ENCODE measurements at places on chromosomes 7 and 10.

GRCh38 chr10:50540069-50540825, 83.5 kb downstream of the SGMS1 start:
- DNase-seq, result no peak

GRCh38 chr7:81846398-81846797, 76.6 kb upstream of the HGF start:
- DNase-seq, result no peak

GRCh38 chr7:75630549-75630948, 108.2 kb downstream of the HIP1 start:
- no peak for DNase-seq

GRCh38 chr10:36464291-36464690, 661.1 kb upstream of the ANKRD30A start:
- DNase-seq, result no peak

DNA sequence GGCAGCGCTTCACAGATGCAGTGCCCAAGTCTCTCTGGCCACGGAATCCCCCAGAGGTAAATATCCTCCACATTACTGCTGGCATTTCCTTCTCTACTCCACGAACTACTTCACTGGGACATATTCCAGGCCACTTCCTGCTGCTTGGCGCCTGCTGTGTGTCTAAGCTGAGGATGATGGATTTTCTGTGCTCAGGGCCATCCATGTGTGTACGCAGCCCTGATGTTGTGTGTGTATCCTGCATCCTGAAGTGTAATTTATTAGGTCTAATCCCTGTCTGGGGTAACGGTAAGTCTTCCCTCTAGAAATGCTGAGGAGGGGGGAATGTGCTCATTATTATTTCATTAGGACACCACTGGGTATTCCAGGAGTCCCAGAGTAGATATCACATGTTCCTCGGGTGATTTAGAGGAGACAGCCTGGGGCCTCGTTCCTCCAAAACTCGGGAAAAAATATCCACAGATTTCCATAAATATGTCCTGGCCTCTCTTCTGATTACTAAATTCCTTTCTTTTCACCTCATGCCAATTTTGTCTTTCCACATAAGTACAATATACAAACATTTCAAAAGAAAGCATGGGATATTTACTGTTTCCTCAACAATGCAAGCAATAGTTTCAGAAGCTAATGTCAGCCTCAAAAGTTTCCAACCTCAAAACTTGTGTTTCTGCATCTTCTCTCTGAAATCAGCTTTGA, 25.5 kb upstream of the HABP2 start:
- no peak for DNase-seq

- DNase-seq, result no peak
These were observed 80.8 kb downstream of the RBM20 start for GRCh38 chr10:110724937-110725336.

GRCh38 chr10:59838085-59838789, 68.1 kb downstream of the CCDC6 start:
- DNase-seq, result no peak

- no peak for DNase-seq
These were observed 33.2 kb downstream of the ABCC2 start for GRCh38 chr10:99815621-99816020.

DNA sequence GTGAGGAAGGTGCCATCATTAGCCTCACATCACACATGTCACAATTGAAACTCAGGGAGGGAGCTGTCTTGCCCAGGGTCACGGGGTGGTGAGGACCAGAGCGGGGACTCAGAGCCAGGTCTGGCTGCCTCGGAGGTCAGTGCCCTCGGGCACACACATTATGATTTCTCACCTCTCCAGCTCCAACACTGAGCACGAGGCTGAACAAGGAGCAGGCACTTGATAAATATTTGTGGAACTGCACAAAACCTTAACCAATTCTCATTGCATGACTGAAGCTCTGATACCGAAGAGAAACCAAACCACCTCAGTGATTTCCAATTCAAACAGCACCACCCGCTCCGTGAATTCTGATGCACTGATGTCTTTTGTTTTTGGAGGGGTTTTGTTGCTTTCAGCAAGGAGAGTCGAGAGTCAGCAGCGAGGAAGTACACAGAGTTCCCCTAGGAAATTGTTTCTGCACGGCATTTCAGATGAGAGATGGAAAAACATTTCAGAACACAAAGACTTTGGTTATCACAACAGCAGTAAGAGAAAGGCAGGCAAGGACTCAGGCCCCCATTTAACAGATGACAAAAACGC, 55.3 kb upstream of the ZMIZ1 start:
- no peak for DNase-seq

- no peak for DNase-seq
These were observed 15.9 kb upstream of the TMEM273 start for GRCh38 chr10:49204119-49204518.

GRCh38 chr10:104650072-104650471, 9.0 kb downstream of the SORCS3 start:
- DNase-seq, result no peak

DNA sequence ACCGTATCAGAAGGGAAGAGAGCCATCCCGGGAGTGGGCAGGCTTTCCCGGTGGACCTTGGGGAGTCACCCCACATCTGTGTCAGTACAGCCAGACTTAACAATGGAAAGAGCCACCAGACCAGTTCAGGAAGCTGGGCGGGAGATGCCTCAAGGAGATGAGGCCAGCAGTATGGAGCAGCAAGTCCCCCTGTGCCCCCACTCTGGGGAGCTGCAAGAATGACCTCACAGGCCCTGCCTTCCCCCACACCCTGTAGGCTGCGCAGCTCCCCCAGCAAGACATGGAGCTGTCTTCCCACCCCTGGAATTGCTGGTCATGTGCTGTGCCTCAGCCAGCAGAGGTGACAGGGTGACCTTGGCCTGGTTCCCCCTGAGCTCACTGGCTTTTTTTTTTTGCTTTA, 76.8 kb upstream of the INSIG1 start:
- DNase-seq, result no peak

DNA sequence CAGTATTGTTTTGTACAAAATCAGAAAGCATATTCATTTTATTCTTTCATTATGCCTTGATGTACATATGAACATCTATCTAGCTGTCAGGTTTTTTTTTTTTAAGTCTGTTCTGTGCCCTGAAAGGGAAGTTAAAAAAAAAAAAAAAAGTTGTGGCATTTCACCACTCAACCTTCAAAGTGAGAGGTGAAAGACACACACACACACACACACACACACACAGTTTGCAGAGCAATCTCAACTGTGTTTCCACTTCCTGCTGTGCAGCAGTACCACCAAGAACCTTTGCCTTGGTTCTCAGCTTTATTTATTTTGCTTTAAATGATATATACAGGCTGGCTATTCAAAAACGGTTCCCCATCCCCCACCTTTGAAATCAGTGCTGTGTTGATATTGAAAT, 955.6 kb downstream of the GATA3 start:
- DNase-seq, result no peak

DNA sequence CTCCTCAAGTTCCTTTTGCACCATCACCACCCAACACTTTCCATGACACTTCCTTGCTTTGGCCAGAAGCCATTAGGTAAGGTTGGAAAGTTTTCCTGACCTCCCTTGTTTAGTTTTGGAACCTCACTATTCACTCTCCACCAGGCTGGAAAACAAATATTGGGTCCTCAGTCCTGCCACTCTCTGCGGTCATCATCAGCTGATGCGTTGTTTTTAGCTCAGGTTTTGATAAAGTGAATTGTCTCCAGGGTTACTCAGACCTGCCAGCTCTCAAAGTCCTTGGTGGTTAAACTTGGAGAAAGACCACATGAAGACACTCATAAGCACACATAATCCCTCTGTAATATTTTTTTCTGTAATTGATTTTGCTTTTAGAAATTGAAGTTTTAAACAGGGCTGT, 55.5 kb downstream of the CCDC186 start:
- DNase-seq, result no peak

GRCh38 chr7:83149466-83149865, 13.2 kb downstream of the PCLO start:
- DNase-seq, result no peak

GRCh38 chr7:39892361-39892760, 57.7 kb upstream of the CDK13 start:
- DNase-seq, result no peak

DNA sequence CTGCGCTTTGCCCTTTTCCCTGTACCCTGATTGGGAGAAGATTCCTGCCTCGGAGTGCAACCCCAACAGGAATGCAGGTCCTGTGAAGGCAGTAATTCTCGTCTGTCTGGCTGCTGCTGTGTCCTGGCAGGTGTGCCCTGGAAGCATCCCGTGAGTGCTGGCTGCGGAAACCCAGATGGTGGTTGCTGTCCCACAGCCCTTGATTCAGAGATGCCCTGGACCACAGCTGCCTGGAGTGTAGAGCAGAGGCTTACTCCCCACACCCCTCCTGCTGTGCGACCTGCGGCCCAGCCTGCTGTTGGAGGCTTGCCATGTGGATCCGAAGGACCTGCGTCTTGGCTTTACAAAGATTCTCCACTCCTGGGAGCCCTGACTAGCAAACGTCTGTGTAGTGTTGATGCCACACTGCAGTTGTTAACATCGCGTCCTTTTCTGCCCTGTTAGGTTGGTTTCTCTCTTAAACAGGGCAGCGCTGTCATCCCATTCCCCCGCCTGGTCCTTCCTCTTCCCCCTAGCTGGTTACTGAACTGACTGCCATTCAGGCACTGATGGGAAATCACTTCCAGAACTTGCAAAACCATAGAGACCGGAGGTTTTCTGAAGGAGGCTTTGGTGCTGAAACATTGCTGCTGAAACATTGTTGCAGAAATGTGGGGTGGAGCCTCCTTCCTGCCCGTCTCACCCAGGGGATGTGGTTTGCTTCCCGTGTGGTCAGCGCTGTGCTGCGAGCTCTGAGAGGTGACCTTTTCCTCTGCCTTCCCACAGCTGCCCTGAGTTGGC, 53.3 kb downstream of the DNAJB6 start:
- DNase-seq, result no peak

DNA sequence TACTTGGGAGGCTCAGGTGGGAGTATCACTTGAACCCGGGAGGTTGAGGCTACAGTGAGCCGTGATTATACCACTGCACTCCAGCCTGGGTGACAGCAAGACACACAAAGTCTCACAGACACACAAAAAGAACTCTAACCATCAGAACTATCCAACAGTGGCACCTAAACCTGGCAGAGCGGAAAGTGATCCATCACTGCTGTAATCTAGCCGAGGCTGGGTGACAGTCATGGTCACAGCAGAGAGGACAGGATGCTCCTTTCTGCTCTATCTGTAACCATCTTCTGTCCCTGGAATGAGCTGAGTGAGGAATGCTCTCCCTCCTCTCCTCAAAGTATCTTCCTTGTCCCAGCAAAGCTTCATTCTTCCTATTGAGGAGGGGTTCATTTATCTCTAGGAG, 656.6 kb downstream of the LRMDA start:
- no peak for DNase-seq

All from body of pancreas (tissue), 4 donors.